H54 (cell line): ENCODE measurements at places on chromosomes 1 and 21.

- no peak for DNase-seq
Observed at GRCh38 chr1:76012341-76013205, 62.0 kb upstream of the ST6GALNAC3 start.

GRCh38 chr1:42682739-42683531 lies 717 bp downstream of the YBX1 start:
- peak; percentile 39 for DNase-seq

- DNase-seq, result no peak
Observed at GRCh38 chr1:206664740-206665139, 20.0 kb upstream of the MAPKAPK2 start.

DNA sequence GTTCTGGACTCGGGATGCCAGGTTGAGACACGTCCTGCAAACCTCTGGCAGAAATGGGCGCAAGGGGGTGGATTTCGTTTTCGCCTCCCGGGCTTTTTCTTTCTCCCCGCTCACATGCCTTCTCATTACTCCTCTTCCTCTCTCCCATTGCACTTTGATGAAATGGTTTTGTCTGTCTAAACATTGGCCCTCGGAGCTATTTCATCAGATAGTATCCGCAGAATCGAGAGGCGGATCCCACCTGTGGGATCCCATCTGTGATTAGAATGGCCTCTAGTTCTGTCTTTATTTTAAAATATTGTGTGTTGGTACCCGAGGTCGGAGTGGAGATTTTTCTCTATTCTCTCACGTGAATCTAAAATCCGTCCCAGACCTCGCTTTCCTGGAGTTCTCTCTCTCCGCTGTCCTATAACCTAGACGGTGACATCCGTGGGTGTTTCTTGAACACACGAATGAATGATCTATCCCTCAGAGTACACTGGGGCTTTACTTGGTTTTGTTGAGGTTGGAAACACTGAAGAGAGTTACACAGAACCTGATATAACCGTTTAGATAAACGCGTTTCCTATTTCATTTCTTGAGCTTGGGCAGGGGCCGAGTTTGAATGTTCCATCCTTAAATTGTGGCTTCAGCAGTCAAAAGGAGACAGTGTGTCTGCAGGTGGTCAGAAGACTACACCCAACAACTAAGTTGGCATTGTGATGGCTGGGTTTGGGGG lies 2.0 kb downstream of the EDARADD start:
- no peak for DNase-seq

DNA sequence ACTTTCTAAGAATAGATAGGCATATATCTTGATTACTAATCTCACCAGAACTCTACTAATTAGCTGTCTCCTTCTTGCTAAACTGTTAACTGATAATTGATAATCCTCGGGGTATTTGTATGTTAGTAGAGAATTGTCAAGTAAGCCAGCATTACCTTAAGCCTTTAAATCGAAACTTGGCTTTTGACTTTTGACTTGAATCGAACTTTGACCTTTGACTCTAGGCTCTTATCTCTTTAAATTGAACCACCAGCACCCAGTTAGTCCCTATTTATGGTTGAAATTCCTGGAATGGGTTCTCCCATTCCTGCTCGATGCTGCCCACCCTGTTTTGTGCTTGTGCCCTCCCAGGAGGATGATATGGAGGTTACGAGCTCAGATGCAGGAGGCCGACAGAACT lies 244.4 kb downstream of the TGFB2 start:
- DNase-seq, result no peak

- no peak for DNase-seq
Observed at GRCh38 chr21:24200052-24200451, 1407.2 kb downstream of the MRPL39 start.
